Tibial artery (tissue), 4 donors: ENCODE measurements at places on chromosomes 7 and 10.

- DNase-seq, result no peak
Measured at GRCh38 chr10:33617381-33618080, 283.1 kb upstream of the NRP1 start.

GRCh38 chr7:116686812-116687419, 14.9 kb downstream of the MET start:
- no peak for DNase-seq

GRCh38 chr10:97543025-97543546, 29.5 kb upstream of the ANKRD2 start:
- DNase-seq, result peak; percentile 93

DNA sequence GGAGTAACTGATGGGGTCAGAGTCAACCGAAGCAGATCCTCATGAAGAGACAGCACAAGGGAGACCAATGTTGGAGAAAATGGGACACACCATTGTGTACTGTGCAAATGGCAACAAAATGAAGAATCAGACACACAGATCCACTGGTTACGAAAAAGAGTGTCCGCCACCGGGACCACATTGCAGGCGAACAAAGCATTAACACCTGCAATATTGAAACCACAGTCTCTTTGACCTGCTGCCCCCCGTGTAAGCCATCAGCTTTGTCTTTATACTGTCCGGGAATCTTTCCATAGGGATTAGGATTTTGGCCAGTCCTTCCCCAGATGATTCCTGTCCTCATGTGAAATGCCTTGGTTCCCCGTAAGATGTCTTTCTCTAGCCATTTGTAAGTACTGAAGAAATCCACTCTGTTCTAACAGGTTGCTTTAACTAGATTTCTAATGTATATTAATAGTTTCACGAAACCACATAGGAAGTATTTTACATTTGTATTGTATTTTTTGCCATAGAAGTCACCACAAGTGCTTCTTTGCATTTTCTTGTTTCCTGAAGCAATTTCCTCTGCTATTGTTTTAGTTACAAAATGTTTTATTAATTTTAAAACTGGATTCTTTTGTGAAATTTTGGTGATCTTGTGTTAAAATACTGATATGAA, 140.8 kb upstream of the NFE2L3 start:
- no peak for DNase-seq

DNA sequence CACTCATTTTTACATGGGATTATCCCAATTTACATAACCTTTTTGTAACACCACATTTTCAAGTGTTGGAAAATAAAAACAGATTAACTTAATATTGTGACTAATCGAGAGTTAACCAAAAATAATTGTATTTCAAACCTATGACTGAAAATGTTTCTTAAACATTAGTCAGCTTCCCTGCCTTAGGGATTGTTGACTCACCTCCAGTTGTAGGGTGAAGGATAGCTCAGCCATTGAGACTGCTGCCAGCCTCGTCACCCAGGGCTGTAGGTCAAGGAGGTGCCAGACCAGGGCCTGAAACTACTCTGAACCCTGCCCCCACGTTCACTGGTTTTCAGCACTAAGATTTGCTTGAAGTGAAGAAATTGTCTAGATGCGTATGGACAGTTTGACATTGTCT, 351.2 kb downstream of the GFRA1 start:
- no peak for DNase-seq

- DNase-seq, result no peak
Measured at GRCh38 chr10:50480054-50481007, 143.4 kb downstream of the SGMS1 start.
